ENCODE measurements at places on chromosomes 7 and 10. TPM values are rescaled to one million over a fixed set of nuclear protein-coding genes. Genes with fewer than 3 reads are reported as not detected.
A peak's percentile ranks its signal among the peaks of the same experiment; 100 is the strongest.

GRCh38 chr7:16668049-16668858 lies 22.3 kb downstream of the BZW2 start:
- no peak for DNase-seq

GRCh38 chr7:114539575-114539974 lies 125.0 kb downstream of the FOXP2 start:
- DNase-seq, result peak; percentile 53

DNA sequence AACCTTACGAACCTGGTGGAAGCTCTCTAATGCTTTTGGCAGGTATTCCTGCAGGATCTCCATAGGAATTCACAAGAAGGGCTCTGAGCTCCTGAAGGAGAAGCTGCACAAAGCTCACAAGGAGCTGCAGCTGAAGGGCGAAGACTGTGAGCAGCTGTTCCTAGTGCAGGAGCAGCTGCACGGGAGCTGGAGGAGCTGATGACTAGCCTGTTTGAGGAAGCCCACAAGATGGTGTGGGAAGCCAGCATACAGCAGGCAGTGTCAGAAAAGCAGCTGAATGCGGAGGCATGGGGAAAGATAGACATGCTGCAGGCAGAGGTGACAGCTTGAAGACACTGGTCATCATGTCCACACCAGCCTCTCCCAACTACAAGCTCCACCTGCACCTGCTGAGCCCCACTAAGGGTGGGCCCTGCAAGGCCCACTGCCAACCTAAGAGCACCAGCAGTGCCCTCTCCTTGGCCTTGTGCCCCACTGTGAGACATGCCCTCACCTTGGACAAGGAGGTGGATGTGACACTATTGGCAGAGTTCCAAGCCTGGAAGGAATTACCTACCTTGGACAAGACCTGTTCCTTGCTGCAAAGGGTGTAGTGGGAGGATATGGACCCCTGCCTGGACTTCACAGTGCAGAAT lies 250.6 kb downstream of the BBS9 start:
- no peak for DNase-seq

Gene PAPSS2
- total RNA-seq, result 93.2 TPM

Gene ELN
- total RNA-seq, result 1.7 TPM

DNA sequence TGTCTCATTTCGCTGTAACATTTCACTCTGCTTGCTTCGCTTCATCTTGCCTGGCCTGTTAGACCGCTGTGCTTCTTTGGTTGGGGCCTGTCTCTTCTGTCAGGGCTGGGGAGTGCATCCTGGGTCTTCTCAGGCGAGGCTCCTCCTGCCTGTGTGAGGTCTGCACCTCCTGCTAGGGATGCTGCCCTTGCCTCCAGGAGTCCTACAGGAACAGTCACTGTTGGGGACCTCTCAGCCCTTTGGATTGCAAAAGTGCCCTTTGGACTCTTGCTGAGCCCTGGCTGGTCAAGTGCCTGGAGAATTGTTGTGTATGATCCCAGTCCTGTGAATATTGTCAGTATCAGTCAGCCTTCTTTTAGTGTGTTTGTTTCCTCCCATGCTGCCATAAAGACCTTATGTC lies 84.1 kb downstream of the MDFIC start:
- DNase-seq, result no peak

DNA sequence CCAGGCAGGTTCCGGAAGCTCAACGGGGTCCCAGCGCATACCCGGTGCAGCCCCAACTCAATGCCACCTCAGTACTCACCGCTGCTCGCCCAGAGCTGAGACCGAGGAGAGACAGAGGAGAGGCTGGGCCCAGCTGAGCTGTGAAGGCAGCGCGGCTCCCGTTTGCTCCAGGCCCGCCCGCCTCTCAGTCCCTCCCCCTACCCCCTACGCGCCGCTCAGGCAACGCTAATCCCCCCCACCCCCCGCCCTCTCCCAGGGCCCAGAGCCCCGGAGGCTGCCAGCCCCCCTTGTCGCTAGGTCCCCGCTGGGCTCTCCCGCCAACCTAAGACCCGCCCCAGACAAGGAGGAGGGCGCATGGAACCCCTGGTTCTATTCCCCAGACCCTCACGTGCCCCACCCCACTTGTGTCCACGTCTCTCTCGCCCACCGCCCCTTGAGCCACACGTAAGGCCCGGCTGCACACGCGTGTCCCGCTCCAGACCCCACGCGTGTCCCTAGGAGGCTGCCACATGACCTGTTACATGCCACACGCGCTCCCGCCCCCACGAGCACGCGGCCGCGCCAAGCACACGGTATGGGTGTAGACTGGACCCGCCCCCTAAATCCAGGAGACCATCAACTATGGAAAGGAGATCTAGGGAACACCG lies at the start of gene PSD:
PSD (minus strand) TSS at position 164 of the 647 bp plus-strand sequence. CDS start 1,747 bp downstream, outside the sequence.
- DNase-seq, result no peak

Gene TMEM26
- total RNA-seq, result 0.23 TPM

GRCh38 chr10:32995751-32996150 lies 37.7 kb upstream of the ITGB1 start:
- peak; percentile 66 for DNase-seq

- no peak for DNase-seq
Observed at GRCh38 chr10:66833861-66834260, 92.0 kb upstream of the LRRTM3 start.

- DNase-seq, result no peak
Observed at GRCh38 chr10:78935697-78936407, 132.9 kb upstream of the ZMIZ1 start.

Gene WNT16
- not detected for total RNA-seq

Gene CALHM2
- total RNA-seq, result 32.1 TPM

Gene CLCN1
- not detected for total RNA-seq

DNA sequence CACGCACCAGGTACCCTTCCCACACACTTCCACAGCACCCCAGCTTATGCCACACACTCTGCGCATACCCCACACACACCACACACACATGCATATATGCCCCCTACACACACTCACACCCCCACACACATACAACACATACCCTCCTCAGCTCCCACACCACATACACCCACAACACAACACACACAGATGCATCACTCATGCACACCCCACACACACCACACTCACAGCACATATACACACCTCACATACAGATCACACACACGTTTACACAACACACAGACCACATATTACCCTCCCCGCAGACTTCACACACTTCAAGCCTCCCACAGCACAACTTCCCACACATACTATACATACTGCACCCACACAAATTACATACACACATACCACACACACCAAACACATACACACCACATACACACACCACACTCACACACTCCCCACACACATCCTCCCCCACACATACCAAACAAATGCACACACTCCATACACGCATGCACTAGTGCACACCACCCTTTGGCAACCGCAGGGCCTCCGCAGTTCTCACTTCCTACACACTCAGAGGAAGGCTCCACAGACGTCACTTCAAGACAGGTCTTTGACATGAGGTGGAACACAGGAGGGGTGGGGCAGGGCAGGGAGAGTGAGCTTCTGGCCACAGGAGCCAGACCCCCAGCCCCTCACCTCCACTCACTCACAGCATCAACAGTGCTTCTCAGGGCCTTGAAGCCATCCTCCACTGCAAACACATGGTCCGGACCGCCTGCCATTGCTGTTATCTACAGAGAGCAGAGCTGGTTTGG lies 18.5 kb upstream of the ANTXRL start:
- DNase-seq, result no peak

Data from endothelial cell of umbilical vein (primary cell).